ENCODE measurements at places on chromosomes 7 and 10.

- no peak for DNase-seq
These were observed 65.0 kb downstream of the DNAJC12 start for GRCh38 chr10:67772894-67773511.

DNA sequence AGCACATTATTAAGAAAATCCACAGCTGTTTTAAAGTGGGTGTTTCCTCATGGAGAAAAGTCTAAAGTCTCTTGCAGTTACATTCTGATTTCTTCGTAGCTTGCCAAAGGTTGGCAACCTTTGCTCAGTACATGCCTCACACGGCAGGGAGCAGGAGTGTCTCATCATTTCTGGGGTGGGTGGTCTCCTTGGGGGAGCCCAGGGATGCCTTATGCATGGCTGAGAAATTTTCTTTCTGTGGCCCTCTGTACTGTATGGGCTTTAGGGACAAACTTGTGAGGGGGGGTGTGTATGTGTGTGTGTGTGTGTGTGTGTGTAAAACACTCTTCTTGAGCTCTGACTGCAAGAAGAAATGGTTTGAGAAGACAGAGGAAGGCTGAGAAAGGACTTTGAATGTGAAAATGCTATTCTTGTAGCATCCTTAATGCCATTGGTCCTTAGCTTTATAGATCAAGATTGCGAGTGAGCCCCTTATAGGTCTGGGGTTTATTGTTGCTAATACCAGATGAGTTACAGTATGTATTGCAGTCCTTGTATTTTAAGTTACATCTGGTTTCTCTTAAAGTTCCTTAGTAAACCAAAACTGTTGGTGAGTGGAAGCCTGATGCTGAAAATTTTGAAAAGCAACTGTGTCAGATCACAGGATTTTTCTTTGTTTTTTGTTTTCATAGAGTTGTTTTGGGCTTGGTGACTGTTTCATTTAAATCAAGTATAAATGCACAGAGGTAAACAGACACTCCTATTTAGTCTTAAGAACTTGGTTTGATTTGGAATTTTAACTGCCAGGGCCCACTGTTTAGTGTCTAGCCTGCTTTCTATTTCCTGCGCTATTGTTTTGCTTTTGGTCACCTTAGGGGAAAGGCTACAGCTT lies 242.0 kb downstream of the BICC1 start:
- no peak for DNase-seq

- DNase-seq = no peak
These were observed 135.9 kb downstream of the ZMYND11 start for GRCh38 chr10:271201-271600.

GRCh38 chr10:122486406-122487080 lies 25.2 kb downstream of the HTRA1 start:
- no peak for DNase-seq

DNA sequence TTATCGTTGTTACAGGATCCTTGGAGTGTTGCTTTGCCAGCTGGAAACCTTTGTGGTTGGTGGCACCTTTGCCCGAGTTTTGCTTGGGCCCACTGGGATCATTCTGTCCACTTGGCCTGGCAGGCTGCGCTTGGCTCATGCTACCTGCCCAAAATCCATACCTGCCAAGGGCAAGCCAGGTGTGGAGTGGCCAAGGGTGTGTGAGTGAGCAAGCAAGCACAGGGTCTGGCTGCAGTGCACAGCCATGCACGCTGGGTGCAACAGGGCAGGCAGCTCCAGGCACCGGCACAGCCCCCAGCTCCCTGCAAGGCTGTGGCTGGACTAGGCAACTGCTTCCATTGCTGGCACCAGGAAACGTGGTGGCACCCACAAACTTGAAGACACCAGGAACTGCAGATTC lies 421.8 kb downstream of the ARL4A start:
- DNase-seq = no peak

DNA sequence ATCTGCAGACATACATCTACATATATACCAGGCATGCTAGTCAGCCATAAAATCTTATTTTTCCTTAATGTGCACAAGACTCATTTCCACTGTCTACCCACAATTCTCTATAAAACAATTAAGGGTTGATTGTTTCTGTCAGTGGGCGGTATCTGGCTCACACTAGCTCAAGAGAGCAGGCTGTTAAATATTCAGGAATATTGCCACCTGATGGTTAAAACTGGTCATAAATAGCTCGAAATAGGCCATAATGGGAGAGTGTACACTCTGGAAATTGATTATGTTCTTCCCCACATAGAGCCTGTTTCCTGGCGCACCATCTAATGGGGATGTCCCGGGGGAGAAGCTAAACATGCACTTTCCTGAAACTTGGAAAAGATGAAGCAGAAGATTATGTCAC lies 620.6 kb upstream of the ANKRD30A start:
- no peak for DNase-seq

DNA sequence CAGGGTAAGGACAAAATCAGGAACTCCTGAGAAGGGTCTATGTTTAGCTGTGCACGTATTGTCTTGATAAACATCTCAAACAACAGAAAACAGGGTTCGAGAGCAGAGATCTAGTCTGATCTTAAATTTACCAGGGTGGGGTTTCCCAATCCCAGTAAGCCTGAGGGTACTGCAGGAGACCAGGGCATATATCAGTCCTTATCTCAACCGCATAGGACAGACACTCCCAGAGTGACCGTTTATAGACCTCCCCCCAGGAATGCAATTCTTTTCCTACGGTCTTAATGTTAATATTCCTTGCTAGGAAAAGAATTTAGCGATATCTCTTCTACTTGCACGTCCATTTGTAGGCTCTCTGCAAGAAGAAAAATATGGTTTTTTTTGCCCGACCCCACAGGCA lies 35.5 kb downstream of the VIM start:
- DNase-seq = no peak

DNA sequence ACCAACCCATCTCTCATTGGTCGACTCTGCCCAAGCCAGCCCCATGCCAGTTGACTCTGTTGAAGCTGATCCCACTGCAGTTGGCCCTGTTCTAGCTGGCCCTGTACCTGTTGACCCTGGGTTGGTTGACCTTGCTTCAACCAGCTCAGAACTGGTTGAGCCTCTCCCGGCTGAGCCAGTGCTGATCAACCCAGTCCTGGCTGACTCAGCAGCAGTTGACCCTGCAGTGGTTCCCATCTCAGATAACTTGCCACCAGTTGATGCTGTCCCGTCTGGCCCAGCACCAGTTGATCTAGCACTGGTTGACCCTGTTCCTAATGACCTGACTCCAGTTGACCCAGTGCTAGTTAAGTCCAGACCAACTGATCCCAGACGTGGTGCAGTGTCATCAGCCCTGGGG lies 7.4 kb downstream of the PPRC1 start:
- no peak for DNase-seq

DNA sequence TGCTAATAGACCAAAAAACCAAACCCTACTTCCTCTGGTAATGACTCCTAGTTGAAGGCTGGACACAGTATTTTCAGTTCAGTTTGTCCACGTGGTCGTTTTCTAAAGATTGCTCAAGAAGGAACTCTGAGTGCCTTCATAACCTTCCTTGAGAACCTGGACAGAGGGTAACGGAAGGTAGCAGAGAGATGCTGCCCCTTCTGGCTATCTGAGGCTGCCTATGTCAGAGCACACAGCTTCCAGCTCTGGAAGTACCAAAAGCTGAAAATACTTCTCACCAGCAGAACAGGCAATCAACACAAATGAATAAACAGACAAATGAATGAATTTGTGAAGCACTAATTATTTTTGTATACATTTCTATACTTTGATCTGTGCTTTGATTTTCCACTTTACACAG lies 85.2 kb downstream of the AMPH start:
- no peak for DNase-seq

DNA sequence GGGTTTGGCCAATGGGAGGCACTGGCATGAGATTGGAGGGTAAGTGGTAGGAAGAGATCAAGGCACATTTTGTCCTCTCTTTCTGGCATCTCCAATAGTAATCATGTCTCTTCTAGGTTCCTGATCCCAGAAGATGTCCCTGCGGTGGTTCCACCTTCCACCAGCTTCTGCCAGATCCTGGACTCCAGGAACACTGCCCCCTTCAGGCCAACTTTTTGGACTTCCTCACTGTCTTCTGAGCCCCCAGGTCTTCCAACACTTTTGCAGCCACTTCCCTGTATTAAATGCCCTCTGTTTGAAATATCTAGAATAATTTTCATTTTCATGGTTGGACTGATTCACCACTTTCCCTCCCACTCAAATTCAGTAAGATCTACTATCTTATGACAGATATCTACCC lies 60.9 kb downstream of the BAMBI start:
- DNase-seq = no peak

- no peak for DNase-seq
These were observed 736 bp upstream of the ITIH5 start for GRCh38 chr10:7667262-7668141.

GRCh38 chr7:111492234-111492633 lies 70.1 kb downstream of the IMMP2L start:
- DNase-seq = no peak

GRCh38 chr10:26573674-26574073 lies 123.8 kb upstream of the PDSS1 start:
- DNase-seq = no peak

DNA sequence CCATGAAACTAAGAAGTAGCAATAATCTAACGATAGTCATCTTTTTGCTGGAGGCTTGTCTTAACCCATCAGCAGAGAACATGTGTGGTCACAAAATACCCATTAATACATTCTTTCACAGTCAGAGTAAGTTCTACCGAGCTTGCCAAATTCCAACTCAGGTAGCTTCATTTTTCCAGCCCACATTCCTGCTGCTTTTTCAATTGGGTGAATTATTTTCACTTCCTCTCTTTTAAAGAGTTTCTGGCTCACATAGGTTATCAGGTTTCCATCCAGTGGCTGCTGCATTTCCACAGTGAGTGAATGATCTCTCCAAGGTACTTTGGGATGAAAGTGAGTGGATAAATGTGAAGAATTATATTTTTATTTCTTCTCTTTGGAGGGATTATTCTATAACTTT lies 233.1 kb downstream of the SEMA3E start:
- no peak for DNase-seq

GRCh38 chr7:20280475-20281351 lies 50.0 kb upstream of the ITGB8 start:
- DNase-seq = no peak

DNA sequence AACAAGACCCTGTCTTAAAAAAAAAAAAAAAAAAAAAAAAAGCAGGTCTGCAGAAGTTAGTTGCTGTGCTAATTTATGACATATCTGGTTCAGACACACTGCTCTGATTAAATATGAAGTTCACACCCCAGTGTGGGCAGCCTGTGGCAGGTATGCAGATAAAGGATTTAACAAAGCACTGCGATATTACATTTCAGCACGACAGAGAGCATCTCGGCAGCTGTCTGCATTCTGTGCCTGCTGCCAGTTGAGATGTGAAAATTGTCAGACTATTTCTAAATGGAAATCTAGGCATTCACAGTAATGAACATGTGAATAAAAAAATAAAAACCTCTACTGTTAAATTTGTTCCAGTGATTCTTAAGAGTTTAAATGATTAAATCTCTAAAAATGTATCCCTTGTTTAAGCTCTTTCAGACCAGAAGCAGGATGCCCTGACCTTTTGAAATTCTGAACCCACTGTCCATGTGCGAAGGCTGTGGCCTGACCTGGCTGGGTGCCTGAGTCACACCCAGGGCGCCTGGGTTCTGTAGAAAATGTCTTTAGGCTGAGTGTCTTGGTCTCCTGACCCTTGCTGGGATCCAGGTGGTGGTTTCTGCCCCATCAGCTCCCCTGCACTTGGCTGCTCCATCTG lies 272.9 kb downstream of the WDR37 start:
- DNase-seq = no peak

DNA sequence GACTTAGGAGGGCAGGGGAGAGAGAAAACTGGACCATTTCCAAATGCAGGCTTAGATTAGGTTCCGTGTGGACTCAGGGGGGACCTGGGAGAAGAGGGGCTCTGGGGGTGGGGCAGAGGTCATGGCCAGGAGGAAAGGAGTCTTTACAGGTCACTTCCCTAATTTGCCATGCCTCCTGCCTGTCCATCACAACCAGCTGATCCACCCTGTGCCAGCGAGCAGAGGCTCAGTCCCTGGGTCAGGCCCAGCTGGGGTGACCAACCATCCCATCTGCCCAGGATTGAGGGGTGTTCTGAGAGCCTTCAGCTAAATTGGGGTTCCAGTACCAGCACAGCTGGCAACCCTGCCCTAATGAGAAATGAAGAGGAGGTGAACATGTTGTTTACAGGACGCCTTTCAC lies 84.6 kb upstream of the CACUL1 start:
- DNase-seq = no peak

DNA sequence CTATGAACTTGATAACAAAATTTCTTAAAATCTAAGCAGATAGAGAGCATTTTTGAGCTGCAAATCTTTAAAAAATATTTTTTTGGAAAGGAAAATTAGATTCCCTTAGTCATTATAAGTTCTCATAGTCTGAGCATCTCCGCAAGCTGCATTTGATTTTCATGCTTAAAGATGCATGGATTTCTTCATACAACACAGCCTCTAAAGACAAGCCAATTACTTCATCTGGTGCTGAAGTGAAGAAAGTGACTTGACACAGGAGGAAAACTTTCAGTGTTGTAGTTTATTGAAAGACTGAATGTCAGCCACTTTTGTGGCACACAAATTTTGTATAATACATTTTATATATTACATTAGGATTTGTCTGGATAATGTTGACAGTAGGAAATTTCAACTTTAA lies 22.5 kb downstream of the SEMA3D start:
- no peak for DNase-seq

GRCh38 chr10:115125505-115125904 lies 32.3 kb downstream of the ATRNL1 start:
- DNase-seq = no peak

DNA sequence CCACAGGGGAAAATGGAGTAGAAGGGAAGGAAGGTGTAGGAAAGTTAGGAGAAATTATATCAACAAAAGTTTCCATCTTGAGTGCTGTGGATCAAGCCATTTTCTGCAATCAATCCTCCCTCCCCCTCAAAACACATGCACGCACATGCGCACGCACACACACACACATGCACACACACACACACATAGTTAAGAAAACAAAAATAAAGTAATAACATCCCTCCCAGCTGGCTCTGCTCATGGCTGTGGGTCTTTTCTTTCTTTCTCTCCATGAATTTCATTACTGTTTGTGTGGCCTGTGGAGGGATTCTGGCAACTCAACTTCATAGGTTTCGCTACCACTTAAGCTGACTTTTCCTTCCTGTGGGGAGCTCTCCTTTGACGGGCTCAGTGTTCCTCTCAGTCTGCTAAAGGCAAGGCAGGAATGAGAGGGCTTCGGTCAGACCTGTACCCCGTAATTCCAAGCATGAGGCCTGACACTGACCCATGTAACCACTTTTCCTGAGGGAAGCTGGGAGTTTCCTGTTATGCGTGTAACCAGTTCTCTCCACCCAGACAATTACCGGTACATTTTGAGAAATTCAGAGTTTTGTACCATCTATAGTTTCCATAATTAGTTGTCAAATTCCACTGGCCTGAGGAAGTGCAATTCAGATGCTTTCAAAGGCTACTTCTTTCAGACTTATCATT lies 79.8 kb downstream of the ZNF92 start:
- no peak for DNase-seq

- no peak for DNase-seq
These were observed 24.2 kb upstream of the SHH start for GRCh38 chr7:155836216-155837125.
